ENCODE measurements at places on chromosomes 4 and X.

GRCh38 chr4:8607603-8608481 lies 15.3 kb downstream of the CPZ start:
- DNase-seq = peak; percentile 26

DNA sequence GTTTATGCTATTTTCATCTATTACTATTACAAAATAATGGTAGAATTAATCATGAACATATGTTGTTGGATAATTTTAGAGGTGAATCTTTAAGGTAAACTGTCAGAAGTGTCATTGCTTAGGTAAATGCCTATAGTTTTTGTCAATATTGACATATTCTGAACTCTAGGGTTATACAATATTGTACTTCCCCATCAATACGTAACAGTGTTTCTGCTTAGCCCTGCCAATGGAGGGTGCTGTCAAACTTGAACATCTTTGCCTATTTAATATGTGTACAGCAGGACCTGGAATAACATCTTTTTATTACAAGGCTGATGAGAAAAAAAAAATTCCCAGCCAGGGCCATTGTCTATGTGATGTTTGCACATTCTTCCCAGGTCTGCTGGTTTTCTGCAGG lies 40.8 kb downstream of the ARHGAP24 start:
- no peak for DNase-seq

- DNase-seq = no peak
Measured at GRCh38 chrX:98141466-98141865, 1257.8 kb downstream of the RPA4 start.

- peak; percentile 79 for DNase-seq
Measured at GRCh38 chrX:150486011-150486410, 82.4 kb upstream of the MTM1 start.

- no peak for DNase-seq
Measured at GRCh38 chr4:74545448-74545847, 100.5 kb downstream of the AREG start.

DNA sequence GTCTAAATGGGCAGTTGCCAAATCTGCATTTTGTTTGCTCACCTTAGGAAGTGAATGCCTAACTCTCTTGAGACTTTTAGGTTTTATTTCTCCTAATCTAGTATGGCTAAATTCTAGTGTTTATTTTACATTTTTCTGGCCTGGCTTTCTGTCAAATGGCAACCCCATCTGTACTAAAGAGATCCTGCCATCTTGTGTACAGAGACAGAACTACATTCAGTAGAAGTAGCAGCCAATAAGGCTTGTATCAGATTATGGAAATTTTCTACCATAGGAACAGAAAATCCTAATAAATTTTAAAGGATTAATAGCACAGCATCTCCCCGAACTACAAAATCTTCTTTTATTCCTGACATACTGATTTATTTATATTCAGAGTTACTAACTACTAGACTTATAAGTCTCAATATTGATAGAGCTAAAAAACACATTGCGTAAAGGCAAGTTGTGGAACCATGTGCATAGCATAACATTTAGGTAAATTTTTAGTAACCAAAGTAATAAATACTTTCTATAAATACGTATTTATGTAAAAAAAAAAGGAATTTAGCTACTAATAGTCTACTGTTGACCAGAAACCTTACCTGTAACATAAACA lies 45.5 kb downstream of the TMEM144 start:
- DNase-seq = peak; percentile 25

GRCh38 chr4:103204111-103204510 lies 6.0 kb upstream of the CENPE start:
- no peak for DNase-seq

DNA sequence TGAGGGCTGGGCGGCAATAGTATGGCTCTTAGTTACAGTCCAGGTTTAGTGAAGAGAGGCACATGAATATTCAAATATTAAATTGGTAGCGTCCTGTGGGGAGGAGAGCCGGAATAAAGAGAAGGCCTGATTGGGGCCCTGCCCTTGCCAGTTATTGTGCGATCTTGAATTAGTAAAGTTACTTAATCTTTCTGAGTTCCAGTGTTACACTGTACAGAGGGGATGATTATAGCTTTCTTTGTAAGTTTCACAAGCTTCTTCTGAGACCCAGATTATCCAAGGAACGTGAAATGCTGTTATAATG lies 1.2 kb downstream of the METAP1 start:
- DNase-seq = peak; percentile 26

DNA sequence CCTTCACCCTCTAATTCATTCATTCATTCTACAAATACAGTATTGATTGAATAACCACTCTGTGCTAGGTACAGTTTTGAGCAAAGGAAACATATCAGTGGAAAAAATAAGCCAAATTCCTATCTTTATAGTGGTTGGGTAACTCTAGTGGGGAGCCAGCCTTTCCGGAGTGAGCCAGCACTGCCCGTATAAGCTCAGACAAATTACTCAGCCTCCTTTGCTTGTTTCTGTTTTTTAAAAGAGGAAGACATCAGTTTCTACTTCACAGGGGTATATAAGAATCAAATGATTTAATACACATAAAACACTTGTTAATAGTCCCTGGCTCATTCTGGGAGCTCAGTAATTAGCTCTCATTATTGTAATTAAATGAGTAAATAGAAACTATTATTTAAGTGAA lies 238.2 kb upstream of the MAD2L1 start:
- DNase-seq = no peak

GRCh38 chr4:89119836-89120235 lies 8.5 kb downstream of the TIGD2 start:
- DNase-seq = no peak

DNA sequence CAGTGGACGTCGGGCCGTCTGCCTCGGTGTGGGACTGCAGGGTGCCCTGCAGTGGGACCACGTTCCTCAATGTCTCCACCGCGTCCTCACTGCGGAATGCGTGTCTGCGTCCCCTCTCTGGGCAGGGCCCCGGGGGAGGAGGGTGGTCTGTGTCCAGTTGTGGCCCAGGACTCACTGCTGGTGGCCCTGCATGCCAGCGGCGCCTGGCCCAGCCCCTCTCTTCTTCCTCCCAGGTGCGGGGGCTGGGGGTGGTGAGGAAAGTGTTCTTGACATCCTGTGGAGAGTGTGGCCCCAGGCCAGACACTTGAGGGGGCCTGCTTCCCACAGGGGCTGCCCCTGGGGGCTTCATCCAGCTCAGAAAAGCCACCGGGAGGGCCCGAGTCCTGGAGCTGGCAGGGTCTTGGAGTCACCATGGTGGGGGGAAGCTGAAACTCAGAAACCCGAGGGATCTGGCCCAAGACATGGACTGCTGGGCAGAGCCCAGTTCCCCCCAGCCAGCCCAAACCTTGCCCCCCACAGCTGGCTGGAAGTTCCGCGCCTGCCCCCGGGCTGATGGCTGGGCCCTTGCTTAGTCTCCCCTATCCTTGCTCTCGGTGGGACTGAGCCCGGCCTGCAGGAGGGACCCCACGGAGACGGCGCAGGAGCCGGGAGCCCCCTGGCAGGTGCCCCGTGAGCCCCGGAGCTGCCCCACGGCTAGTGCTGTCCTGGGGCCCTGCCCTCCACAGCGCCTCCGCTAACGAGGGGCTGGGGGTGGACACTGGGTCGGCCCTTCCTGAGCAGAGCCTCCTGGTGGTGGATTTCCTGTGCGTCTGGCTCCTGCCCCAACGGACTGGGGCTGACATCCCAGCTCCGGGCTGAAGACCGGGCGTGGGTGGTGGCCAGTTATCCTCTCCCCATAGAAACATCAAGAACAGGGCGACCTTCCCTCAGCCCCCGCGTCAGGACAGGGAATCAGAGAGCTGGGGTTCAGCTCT lies 2.9 kb downstream of the DOK7 start:
- no peak for DNase-seq

Data from activated CD4-positive, alpha-beta T cell treated with anti-CD3 and anti-CD28 coated beads, Interleukin-10, Interleukin-2, amounts not matched to agents 100 ng/mL and 50 ng/mL, durations not matched to agents 16 hours and 8 hours (primary cell).